ENCODE measurements at places on chromosomes 4 and X. TPM values are rescaled to one million over a fixed set of nuclear protein-coding genes. Genes with fewer than 3 reads are reported as not detected.
A peak's percentile ranks its signal among the peaks of the same experiment; 100 is the strongest.

DNA sequence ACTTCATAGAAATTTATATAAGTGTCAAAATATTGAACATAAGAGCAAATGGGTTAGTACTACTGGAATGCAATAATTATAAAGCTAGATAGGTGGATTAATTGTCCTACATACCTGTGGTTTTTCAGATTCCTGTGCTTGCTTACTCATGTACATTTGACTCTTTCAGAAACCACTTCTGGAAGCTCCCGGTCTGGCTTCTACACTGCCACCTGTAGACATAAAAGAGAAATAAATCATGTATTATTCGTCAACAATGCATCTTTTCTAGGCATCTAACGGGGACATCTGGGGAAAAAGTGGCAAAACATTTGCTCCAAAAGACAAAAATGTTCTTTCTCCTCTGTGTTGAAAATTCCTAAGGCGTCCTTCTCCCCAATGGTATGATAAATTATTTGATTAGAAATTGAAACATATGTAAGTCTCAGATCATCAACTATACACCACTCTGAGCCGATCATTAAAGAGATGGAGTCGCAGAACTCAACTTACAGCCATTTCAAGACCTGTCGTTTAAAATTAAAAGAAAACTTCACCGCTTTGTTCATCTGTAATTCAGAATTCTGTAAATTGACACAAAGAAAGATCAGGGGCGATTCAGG is 648.7 kb upstream of the DIPK2B start:
- peak; percentile 83 for DNase-seq

DNA sequence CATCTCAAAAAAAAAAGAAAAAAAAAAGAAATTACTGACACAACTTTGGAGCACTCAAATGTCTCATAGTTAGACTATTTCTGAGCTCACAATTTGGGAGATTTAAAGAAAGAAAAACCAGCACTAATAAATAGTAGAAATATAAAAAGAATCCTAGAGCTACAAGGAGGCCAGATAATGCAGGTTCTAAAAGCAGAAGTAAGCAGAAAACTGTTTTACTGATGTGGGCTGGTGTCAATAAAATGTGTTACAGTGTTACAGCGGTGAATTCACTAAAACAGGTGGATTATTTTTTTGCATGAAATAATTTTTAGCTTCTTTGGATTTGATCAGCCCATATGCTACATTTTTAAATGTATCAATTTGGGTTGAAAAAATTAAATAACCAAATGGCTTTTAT is 375.9 kb downstream of the GPM6A start:
- no peak for DNase-seq

GRCh38 chrX:46549914-46550313 is 4.7 kb upstream of the ZNF674 start:
- no peak for DNase-seq

- DNase-seq = peak; percentile 24
These were observed 8.1 kb upstream of the LINC00632 start for GRCh38 chrX:140701480-140701879.

GRCh38 chr4:77154761-77155499 is 2.1 kb upstream of the CCNG2 start:
- no peak for DNase-seq

DNA sequence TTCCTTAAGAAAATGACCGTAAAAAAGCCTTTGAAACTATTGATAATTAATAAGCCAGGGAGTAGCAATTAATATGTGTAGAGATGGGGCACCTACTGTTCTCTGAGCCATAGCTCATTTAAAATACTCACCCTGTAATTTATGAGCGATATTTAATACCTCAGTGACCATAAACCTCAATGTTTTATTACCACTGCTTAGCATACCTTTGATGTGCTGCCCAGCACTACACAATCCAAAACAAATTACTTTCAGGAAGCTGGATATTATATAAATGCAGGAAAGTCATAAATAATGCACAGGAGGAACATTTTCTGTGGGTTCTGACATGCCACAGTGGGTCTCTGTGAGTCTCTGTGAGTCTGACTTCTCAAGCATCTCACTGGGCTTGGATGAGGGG is 166.1 kb upstream of the RPL34 start:
- no peak for DNase-seq

GRCh38 chr4:10161840-10162239 is 45.2 kb upstream of the WDR1 start:
- DNase-seq = no peak

DNA sequence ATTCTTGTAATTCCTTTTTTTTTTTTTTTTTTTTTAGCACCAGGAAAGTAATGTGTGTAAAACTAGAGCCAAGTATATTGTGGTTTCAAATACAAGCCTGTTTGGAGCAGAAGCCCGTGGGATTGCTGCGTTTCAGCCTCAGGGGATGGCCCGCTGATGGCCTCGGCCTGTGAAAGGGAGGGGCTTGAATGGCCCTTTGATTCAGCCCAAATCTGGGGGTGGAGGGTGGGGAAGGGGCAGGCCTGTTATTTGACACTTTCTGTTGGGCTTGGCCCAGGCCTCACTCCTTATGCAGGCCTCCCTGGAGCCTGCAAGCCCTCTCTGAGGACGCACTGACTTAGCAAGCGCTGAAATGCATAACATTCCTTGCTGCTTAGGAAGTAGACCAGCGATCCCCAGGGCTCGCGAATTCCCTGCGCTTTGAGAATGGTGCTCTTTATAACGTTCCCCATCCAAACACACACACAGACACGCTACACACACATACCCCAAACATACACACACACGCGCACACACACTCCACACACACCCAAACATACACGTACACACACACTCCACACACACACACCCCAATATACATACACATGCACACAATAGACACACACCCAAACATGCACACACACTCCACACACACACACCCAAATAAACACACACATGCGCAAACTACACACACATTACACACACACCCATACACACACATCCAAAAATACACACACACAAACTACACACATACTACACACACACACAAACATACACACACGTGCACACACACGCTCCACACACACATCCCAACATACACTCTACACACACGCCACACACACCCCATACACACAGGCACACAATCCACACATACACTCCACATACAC is 29.6 kb downstream of the TLR10 start:
- peak; percentile 98 for DNase-seq

DNA sequence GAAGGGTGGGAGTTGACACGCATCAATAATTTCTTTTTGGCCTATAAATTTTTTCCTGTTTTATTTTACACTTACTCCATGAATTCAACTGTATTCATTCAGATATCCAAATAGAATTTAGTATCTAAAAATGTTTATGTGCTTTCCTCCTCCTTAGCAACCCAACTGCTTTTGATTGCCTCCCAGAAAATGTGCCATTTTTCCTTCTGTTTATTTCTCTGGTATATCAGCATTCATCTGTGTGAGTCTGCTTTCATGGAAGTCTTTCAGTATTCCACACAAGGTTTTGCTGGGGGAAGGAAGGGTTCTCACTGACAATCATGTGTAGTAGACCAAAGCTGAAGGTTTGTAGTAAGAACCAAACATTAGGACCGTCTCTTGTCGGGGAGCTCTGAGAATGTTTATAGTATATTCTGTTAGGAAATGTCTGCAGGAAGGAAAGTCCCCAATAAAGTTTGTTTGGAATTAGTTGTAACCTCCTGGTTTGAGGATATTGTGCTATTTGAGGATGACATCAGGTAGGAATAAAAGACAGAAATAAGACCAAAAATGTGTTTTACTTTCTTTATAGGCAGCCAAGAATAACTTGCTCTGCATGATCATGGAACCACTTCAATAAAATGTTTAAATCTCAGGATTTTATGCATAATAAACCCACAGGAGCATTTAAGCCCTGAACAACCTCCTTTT is 673.6 kb upstream of the INTU start:
- DNase-seq = no peak

GRCh38 chr4:78345237-78345636 is 206.3 kb upstream of the ANXA3 start:
- DNase-seq = no peak

DNA sequence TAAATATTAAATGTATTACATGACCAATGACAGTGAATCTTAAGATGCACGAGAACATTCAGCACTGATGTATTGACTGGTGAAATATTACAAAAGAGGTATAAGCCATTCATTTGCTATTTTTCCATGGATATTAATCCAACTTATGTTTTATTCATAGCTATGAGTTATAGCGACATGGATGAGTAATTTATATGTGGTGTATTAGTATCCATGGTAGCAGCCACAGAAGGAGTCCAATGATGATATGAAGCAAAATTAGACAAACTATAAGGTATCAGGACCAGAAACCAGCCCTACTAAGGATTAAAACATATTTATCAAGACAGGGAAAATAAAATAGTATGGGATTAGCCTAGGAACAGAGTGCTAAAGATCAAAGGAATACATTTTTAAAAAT is 50.7 kb downstream of the THAP9 start:
- no peak for DNase-seq

DNA sequence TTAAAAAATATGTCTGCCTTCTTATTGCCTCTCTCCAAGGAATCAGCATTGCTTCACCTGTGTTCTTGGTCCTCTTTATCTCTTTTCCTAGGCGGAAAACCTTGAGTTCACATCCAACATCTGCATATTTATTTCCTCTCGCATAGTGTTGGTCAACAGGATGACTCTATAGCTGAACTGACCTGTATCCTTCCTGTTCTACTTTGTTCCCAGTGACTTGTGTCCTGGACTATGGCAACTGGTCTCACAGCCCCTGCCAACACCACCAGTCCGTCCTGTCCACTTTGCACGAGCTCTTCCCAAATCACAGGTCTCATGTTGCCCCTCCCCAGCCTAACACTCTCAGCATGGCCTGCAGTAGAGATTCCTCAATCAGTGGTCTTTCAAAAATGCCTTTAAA is 2.0 kb downstream of the DIPK2B start:
- no peak for DNase-seq

DNA sequence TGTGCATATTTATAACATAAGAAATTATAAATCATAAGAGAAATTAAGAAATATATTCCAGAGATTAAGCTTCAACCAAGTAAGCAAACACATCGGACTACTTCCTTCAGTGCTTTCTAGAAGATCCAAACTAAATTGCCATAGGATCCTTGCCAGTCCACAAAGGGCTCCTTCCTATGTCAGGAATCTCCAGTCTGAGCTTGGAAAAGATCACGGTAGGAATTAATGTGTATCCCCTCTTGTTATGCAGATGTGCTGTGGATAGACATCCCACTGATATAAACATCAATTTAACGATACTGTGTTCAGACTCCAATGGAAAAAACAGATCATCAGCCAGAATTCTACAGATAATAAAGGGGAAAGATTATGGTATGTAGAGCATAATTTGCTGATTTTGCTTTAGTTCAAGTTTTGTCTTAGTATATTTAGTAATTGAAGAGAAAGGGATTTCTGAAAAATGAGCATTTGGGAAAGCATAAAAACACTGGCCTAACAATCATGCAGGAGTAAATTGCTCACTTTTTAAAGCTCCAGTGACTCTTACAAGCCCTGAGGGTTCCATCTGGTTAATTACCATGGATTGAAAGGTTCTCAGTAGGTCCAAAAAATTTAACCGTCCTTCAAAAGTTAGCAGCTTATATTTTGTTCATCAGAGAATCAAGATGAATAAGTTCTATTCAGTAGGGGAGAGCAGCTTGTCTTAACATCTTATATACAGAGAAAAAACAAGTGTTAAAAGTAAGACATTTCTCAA is 65.9 kb downstream of the HHIP start:
- DNase-seq = no peak

- DNase-seq = no peak
These were observed 48.8 kb downstream of the PTCHD1 start for GRCh38 chrX:23383411-23383810.

DNA sequence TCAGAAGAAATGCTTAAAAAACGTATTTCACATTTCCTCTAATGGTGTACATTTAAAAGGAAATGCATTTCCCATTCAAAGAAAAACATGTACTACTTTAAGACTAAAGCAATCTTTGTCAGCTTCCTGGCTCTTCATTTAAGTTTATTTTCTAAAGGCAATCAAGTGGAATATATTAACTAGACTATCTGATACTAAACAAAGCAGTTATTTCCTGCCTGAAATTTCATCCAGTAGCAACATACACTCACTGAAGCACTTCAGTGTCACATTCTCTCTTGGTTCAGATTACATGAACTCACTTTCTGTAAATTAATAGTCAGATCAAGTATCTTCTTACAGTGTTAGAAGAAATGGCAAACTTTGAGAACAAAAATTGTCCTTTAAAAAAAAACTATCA is 42.5 kb downstream of the LRBA start:
- DNase-seq = no peak

- DNase-seq = no peak
These were observed 8.7 kb downstream of the SMAD1 start for GRCh38 chr4:145490361-145490760.

GRCh38 chr4:3415471-3416141 is 26.2 kb upstream of the HGFAC start:
- no peak for DNase-seq

- no peak for DNase-seq
These were observed 1.0 kb upstream of the RFC1 start for GRCh38 chr4:39367166-39367565.

DNA sequence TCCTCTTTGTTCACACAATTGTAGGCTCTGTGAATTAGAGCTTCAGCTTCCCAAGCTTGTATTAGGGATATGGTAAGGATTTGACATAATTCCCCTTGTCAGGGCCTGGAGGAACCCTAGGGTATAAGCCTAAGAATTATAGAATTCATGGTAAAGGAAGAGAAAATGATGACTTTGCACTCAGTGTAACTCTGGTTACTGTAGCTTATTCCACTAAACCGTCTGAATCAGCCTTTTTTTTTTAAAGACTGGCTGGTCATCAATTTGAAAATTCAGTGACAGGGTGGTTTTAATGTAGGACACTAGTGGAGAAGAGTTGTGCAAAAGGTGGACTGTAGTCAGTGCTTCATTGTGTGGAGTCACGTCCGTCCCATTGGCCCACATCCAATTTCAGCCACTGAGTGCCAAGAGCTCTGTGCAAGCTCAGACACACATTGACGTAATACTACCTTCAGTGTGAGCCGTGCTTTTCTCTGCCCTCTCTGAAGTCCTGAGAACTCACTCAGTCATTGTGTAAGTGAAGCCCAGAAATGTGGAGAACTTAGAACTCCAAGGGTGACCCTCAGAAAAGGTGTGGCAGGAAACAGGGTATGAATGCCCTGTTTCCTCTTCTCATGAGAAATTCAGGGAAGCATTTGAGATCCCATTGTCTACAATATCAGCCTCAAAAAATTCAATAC is 449.8 kb downstream of the C4orf33 start:
- peak; percentile 8 for DNase-seq

GRCh38 chr4:66777097-66777496 is 768.2 kb downstream of the CENPC start:
- DNase-seq = no peak

- DNase-seq = no peak
These were observed 74.3 kb downstream of the IQCM start for GRCh38 chr4:149741186-149741831.

PLP1 gene
- not detected for total RNA-seq

DCAF12L1 gene
- not detected for total RNA-seq

GAB3 gene
- 0.33 TPM for total RNA-seq

USP17L15 gene
- total RNA-seq = not detected

RAI2 gene
- total RNA-seq = 0.87 TPM

FABP2 gene
- total RNA-seq = not detected

TCEAL4 gene
- total RNA-seq = 61.2 TPM

TMEM35A gene
- not detected for total RNA-seq

CXCL10 gene
- total RNA-seq = 0.41 TPM

HDAC8 gene
- total RNA-seq = 42.8 TPM

Measured in H4 (cell line).